Myometrial cell (primary cell): ENCODE measurements at places on chromosomes 13 and 19. TPM values are rescaled to one million over a fixed set of nuclear protein-coding genes. Genes with fewer than 3 reads are reported as not detected.

UBE2L5 gene
- total RNA-seq = not detected in 2 replicates

CAPN12 gene
- total RNA-seq = 0.29 and 0.35 TPM in 2 replicates

ZNF599 gene
- 13.5 and 14.4 TPM in 2 replicates for total RNA-seq

CEACAM6 gene
- total RNA-seq = not detected in 2 replicates

PPFIA3 gene
- total RNA-seq = 1.2 and 1.8 TPM in 2 replicates

FFAR1 gene
- not detected in 2 replicates for total RNA-seq

PLK5 gene
- not detected in 2 replicates for total RNA-seq

FPR1 gene
- total RNA-seq = not detected in 2 replicates
